ENCODE measurements at places on chromosomes 12 and 14.

GRCh38 chr12:53948650-53949593 is 5.8 kb upstream of the HOXC12 start:
- DNase-seq, result no peak

GRCh38 chr14:35355981-35356841 is 48.3 kb downstream of the NFKBIA start:
- no peak for DNase-seq

DNA sequence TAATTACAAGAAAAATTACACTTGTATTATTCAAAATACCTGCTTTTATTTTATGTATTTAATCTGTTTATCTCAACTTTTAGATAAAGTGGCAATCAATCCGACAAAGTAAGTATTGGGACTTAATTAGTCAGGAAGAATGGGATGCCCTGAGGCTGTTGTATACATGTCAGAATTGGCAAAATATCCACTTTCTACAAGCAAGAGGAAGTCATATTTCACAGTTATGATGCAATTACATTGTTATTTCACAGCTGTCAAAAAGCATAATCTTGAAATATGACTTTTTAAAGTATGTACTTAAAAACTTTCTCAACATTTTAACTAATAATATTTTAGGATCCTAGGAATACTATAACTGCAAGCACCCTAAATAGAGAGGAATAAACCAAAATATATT is 357.1 kb upstream of the MGAT4C start:
- DNase-seq, result no peak

DNA sequence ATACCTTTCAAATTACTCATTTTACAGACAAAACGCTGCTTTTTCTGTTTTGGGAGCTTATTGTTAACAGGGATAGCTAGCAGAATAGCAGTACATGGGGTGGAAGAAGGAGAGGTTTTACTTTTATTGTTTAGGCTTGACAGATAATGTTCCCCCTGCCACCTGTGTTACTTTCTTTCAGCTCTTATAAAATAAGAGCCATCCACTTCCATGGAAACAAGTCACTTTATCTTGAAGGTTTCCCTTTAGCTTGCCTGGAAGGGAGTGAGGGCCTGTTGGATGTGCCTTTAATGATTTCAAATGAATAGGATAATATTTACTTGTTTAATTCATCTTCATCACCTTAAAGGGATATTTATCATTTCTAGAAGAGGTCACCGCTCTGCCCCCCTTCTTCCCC is 23.3 kb downstream of the GPATCH2L start:
- DNase-seq, result no peak

DNA sequence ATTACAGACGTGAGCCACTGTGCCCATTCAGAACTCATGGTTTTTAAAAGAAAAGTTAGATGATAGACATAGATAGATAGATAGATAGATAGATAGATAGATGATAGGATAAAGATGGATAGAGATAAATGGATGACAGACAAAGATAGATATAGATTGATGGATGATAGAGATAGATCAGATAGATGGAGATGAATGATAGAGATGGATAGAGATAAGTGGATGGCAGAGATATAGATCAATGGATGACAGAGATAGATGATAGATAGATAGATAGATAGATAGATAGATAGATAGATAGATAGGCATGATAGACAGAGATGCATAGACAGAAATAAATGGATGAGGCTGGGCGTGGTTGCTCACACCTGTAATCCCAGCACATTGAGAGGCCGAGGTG is 13.7 kb upstream of the SLC25A3 start:
- no peak for DNase-seq

DNA sequence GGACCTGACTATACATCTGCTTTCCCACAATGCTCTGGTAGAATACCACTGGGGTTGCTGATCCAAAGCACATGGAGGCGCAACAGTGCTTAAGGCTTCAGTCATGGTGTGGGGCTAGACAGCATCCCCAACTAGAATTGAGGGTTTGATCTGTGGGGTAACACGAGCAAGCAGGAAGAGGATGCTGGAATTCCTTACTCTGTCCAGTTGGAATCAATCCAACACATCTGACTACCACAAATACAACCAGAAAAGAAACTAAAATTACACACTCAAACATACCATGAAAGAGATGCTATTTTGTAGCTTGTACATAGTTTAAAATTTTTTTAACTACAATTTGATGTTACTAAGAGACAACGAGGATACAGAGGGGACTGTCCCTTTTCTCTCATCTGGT is 40.4 kb upstream of the GTF2A1 start:
- no peak for DNase-seq

DNA sequence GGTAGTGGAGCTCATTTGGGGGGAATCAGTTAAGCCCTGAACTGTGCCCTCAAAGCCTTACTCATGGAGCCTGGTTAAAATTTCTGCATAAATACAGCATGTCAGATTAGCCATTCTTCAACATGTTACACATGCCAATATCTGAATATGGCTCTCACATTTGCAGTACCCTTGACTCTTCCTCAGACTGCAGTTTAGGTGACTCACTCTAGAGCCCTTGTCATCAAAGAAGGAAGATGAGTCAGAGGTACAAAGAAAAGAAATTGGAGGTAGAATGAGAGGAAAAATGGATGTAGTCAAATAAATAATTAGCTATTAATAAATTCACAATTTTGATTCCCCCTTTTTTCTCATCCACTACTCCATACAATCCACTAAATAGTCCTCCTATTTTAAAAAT is 23.6 kb upstream of the OR4K2 start:
- DNase-seq, result no peak

GRCh38 chr14:66281036-66281776 is 205.0 kb upstream of the CCDC196 start:
- no peak for DNase-seq

DNA sequence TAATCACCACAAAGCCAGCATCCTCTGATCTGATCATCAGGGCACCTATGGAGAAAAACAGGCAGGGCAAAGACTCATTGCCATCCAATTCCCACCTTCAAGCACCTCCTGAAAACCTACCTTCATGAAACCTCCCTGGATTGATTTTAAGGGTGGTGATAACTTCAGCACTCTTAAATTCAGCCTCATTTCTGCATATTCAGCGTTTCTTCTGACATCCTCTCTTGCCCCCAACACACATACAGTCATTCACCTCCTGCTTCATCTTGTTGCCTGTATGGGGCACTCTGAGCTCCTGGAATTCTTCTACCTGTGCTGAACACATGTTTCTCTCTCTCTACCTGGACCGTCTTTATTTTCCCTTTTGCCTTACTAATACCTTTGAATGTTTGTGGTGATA is 6.9 kb downstream of the FGF23 start:
- no peak for DNase-seq

DNA sequence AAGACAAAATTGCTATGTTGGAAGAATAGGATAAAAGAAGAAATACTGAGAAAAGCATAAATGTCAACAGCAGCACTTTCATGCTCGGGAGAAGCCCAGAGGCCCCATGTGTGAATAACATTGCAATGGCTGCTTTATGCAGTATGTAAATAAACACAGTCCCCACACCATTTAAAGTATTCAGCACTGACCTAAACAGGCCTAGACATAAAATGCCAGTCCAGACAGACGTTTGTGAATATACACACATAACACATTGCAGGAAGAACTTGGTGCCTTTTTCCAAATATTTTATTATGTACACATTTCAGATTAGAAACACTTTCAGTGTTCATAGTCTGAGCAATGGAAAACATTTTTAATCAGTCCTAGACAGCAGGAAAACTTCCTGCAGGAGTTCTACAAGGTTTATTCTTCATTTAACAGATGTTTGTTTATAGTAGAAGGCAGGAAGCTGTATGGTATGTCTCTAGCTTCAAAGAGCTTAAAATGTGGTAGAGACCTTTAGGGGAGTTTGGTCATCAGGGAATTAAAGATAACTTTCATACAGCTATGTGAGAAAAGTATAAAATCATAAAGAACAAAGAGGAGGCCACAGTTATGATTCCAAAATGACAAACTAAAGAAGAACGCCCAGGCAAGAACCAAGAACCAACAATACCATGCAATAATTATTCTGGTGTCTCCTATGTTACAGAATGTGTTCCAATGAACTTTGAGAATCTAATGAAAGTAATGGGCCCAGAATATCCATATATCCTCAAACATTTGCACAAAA is 30.6 kb upstream of the SLC38A2 start:
- no peak for DNase-seq

GRCh38 chr14:29220072-29220471 is 453.5 kb downstream of the FOXG1 start:
- DNase-seq, result no peak

GRCh38 chr12:91387461-91388134 is 205.0 kb upstream of the DCN start:
- no peak for DNase-seq

DNA sequence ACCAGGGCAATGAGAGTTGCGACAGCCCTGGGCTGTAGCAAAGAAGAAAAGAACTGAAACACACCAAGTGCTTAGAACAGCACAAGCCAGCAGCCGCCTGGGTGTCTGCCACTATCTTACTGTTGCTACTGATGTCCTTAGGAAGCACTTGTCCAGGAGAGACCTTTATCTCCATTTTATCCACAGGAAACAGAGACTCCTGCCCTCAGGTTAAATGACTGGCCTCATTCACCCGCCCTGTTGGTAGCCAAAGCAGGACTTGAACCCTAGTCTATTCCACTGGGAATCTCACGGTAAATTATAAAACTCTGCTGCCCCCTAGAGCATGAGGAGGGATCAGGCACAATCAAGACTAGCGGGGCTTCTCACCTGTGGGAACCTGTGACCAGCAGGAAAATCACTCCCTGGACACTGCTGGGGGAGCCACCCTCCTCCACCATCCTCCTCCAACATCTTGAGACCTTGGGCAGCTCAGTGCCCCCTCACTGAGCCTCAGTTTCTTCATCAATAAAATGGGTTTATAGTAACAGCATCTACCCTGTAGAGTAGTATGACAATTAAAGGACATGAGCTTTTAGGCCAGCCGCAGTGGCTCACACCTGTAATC is 20.5 kb upstream of the TESC start:
- peak; percentile 50 for DNase-seq
